T-cell (primary cell): ENCODE measurements at places on chromosomes 3 and 15. TPM values are rescaled to one million over a fixed set of nuclear protein-coding genes. Genes with fewer than 3 reads are reported as not detected.

The CYP11A1 gene
- total RNA-seq = 0.47 TPM

The MKRN2OS gene
- not detected for total RNA-seq

DNA sequence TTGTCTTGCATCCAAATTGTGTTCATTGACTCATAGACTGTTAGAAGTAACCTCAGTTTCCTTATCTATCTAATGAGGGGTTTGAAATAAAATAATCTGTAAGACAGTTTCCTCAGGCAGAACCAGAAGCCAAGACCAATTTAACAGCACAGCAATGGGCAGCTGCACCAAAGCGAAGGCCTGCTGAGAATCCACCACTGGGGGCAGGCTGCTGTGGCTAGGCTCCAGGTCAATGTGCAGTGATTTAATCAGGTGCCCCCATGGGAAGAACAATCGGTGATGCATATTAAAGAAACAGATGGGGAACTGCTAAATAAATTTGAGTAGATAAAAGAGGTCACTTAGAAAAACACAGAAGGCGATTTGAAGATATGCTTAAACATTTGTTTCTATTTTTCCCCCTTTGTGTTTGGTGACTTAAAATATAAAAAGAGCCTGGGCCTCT, 28.0 kb upstream of the TMOD3 start:
- no peak for DNase-seq

DNA sequence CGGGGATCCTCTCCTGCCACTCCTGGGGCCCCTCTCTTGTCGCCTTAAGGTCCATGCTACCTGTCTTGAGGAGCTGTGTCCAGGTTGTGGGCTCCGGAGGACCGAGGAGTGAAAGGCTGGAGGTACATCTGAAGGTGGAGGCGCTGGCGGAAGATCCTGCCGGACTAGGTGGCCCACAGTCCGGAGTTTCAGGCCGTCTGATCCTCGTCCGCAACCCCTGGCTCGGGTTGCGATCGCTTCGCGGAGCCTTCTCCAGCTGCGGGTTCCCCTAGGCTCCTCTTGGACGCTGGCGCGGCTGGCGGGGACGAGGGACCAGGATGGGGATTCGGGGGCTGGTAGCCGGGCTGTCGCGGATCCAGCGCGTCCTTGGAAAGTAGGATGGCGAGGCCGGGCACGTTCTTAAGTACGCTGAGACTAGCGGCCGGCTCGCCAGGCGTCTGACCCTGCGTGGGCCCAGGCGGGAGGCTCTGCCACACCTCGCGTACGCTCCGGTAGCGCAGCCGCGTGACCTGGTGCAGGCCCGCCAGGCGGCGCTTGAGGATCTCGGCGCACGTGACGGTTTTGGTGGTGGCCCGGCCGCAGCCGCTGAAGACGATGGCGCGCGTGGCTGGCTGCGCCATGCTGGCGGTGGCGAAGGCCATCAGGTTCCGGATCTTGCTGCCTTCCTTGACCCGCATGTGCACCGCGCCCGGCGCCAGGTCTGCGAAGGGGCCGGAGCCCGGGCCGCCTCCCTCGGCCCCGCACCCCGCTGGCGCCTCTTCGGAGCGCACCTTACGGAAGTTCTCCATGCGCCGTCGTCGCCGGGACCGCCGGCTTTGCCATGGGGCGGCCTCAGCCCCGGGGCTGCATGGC, 550 bp downstream of the RPP25 start:
- no peak for DNase-seq

DNA sequence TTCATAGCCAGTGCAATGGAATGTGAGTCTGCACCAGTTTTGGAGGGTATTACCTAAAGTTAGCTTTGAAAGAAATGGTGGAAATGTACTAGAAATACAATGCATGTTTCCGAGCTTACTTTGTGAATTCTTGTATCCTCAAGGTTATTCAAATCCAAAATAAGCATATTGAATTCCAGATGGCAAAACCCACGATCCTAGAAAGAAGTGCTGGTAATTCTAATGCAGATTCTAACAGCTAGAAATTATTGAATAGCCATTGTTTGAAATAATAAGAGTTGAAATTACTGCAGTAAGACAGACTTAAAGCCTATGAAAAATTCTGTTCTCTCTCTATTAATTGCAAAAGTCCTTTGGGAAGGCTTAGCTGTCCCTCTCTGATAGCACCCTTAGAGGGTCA, 258.4 kb downstream of the CHL1 start:
- DNase-seq = no peak
